DMS 273 treated with DMSO at 0.1 percent for 48 hours (cell line): ENCODE measurements at places on chromosomes 2 and 18.

DNA sequence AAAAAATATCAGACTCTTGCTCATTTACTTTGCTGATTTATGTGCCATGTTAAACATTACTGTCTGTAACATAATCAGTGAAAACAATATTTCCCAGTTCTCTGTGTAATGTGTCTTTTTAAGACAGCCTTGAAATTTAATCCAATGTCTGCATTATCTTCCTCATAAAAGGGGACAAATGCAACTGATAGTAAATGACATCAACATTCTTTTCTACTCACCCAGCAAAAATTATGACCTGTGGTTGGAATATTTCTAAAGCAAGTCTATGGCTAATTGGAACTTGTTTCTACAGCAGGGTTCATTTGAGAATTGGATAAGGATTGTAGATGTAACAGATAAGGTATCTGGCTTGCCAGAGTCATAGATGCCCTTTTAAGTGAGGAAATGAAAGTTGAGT, 34.8 kb downstream of the C1D start:
- no peak for DNase-seq

GRCh38 chr2:214987261-214987660, 151.2 kb downstream of the ABCA12 start:
- peak; percentile 53 for DNase-seq

DNA sequence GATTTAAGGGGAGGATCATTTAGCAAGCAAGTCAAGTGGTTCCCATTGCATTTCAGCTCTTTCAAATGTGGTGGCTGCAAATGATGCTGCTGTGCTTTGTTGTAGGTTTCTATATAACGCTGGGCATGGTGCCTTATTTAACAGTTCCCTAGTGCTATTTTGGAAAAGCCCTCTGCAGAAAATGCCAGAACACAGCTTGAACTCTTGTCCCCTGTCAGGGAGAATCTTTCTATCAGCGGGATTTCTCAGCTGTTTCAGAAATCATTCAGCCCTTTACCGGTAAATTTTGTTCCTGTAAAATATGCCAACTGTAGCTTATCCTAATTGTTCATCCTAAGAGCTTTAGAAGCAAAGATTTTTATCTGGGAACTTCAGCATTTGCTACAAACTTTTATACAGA, 77.8 kb upstream of the DTNA start:
- DNase-seq, result no peak

GRCh38 chr18:23057096-23057495, 78.2 kb upstream of the CABLES1 start:
- DNase-seq, result peak; percentile 8

GRCh38 chr2:104939570-104940217, 85.8 kb downstream of the POU3F3 start:
- DNase-seq, result no peak

GRCh38 chr18:8462651-8463185, 146.5 kb upstream of the RAB12 start:
- no peak for DNase-seq

GRCh38 chr2:75290600-75291150, 91.4 kb upstream of the TACR1 start:
- DNase-seq, result no peak

DNA sequence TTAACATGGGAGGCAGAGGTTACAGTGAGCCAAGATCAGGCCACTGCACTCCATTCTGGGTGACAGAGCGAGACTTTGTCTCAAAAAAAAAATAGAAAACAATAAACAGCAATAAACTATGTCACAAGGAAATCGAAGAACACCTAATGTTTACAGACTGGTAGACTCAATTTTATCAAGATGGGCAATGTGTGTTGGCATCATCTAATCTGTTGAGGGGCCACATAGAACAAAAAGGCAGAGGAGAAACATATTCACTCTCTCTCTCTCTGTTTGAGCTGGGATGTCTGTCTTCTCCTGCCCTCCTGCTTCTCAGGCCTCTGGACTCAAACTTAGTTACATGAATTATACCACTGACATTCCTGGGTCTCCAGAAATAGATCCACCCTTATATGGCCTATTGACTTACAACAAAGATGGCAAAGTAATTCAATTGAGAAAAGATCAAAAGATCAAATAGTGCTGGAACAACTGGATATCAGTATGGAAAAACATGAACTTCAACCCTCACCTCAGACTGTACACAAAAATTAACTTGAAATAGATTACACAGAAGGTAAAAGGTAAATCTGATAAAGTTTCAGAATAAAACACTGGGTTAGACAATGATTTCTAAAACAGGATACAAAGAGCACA, 703.8 kb upstream of the CRIM1 start:
- no peak for DNase-seq

GRCh38 chr2:69594341-69594740, 49.2 kb downstream of the AAK1 start:
- no peak for DNase-seq

DNA sequence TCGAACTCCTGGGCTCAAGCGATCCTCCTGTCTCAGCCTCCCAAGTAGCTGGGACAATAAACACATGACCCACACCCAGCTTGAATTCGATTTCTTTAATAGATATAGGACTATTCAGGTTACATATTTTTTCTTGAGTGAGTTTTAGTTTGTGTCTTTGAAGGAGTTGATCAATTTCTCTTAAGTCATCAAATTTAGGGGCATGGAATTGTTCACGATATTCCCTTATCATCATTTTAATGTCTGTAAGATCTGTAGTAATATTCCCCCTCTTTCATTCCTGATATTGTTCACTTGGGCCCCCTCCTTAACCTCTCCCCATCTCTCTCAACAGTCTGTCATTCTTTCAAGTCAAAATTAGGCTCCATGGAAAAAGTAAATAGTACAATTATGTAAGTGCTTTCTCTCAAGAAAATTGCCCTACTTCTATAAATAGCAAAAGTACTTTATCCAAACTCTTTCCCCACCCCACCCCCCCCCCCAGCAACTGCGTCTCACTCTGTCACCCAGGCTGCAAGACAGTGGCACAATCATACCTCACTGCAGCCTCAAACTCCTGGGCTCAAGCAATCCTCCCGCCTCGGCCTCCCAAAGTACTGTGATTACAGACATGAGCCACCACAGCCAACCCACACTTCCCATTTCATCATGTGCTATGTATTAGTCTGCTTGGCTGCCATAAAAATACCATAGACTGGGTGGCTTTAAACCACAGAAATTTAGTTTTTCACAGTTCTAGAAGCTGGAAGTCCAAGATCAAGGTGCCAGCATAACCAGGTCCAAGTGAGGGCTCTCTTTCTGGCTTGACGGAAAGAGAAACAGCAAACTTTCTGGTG, 20.1 kb downstream of the WDR33 start:
- no peak for DNase-seq

- no peak for DNase-seq
Measured at GRCh38 chr2:67485431-67485830, 88.3 kb downstream of the ETAA1 start.

DNA sequence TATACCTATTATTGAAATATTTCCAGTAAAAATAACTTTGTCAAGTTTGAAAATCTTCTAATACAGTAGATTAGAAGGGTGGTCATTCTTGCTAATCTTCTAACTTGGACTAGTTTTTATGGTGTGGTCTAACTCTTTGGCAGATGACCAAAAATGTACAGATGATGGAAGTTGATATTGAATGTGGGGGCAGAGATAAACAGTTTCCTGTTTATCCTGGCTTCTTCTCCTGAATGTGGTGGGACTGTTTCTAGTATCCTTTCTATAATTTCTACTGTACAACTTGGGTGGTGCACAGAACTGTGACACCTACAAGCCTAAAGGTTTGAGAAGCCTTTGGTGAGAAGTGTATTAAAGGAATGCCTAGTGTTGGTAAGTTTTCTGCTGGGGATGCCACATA, 178.7 kb downstream of the PDE11A start:
- DNase-seq, result no peak

GRCh38 chr2:45168711-45169338, 159.6 kb upstream of the SIX2 start:
- no peak for DNase-seq
